Stimulated activated CD8-positive, alpha-beta memory T cell treated with anti-CD3 and anti-CD28 coated beads, Interleukin-15, amount 100 ng/mL, for 48 hours (primary cell): ENCODE measurements at places on chromosomes 13 and 19.

- DNase-seq: peak; percentile 41
Observed at GRCh38 chr13:44197791-44198770, 175.5 kb upstream of the SERP2 start.

GRCh38 chr19:41587101-41587837 is 11.3 kb downstream of the CEACAM21 start:
- no peak for DNase-seq

DNA sequence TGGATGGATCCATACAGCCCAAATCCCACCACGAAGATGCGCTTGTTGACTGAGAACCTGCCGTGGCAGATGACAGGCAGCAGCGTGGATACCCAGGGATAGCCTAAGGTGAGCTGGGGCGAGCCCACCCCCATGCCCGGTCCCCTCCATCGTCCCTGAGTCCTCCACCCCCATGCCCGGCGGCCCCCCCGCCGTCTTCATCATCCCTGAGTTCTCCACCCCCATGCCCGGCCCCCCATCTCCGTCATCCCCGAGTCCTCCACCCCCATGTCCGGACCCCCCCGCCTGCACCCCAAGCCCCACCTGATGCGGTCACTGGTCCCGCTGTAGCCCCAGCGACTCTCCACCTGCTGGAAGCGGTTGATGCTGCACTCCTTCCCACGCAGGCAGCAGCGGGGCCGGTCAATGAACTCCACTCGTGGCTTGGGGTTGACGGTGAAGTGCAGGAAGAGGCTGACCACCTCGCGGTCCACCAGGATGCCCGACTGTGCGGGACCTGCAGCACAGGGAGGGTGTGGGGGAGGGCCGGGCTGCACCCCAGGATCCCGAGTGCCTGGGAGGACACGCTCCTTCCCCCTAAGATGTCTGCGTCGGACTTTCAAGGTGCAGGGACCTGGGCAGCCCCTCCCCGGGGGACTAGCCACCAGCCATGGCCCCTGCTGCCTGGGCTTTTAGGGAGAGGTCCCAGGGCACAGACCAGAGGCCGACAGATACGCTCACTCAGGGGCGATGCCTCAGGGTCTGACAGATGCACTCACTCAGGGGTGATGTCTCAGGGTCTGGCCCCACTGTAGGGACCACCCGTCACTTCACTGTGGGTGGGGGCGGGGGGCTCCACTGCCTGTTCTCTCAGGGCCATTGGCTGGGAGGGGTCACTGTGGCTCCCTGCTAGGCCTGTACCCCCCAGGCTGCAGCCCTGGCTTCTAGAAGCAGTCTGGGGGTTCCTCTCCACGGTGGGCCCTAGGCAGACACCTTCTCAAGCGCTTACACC is 28.0 kb downstream of the BTBD2 start:
- no peak for DNase-seq

DNA sequence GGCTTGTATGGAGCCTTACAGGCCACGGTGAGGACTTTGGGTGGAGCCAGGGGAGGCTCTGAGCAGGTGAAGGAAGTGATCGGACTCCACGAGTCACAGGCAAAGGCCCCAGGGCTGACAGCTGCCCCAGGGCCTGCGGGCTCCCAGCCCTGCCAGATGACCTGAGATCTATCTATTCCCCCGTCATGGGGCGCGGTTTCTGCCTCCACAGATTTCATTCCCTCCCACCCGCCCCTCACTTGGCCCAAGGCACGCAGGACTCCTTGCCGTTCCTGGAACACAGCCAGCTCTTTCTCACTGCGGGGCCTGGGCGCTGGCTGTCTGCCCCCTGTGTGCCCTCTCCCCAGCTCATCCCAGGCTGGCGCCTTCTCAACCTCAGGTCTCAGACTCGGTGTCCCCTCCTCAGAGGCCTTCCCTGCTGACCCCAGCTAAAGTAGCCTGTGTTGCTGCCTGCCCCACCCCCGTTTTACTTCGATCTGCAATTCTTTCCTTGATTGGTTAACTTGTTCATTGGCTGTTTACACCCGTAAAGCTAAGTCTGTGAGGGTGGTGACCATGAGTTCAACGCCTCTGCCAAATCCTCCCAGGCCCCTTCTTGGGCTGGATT is 13.9 kb upstream of the PAK4 start:
- DNase-seq: no peak

- no peak for DNase-seq
Observed at GRCh38 chr19:17060802-17061201, 14.4 kb downstream of the HAUS8 start.

- DNase-seq: no peak
Observed at GRCh38 chr13:45885194-45885593, 33.6 kb upstream of the SIAH3 start.
